ENCODE measurements at places on chromosomes 13 and 19. TPM values are rescaled to one million over a fixed set of nuclear protein-coding genes. Genes with fewer than 3 reads are reported as not detected.

- DNase-seq: no peak
Observed at GRCh38 chr13:39821977-39822376, 166.5 kb downstream of the COG6 start.

GRCh38 chr19:7751157-7751783 is 3.9 kb upstream of the CD209 start:
- DNase-seq: no peak

- no peak for DNase-seq
Observed at GRCh38 chr13:104321756-104322155, 1255.5 kb upstream of the SLC10A2 start.

GRCh38 chr19:22532388-22533300 is 101.5 kb upstream of the ZNF492 start:
- no peak for DNase-seq

EHD2 gene
- total RNA-seq: 327 TPM

OR10H1 gene
- not detected for total RNA-seq

TRIP10 gene
- 88.3 TPM for total RNA-seq

ZNF888 gene
- 2.6 TPM for total RNA-seq

Data from mesenteric fat pad (tissue), 1 donor.